ENCODE measurements at places on chromosomes 5 and 9.
A peak's percentile ranks its signal among the peaks of the same experiment; 100 is the strongest.

DNA sequence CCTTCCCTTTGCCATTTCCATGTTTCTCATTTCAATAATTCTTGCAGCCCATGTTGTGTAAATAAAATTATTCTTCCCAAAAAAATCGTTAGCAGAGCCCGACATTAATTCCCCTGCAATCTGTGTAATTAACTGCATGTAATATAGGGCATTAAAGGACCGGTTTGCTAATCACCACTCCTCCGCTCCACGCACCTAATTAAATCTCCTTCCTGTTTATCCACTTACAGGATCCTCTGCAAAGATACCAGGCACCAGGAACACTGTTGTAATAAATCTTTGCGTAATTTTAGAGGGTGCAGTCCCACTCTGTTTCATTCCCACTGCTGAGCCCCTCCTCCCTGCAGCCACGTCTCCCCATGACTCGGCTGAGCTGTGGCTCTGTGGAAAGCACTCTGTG, 105.0 kb upstream of the PPP1R26 start:
- peak; percentile 48 for DNase-seq

DNA sequence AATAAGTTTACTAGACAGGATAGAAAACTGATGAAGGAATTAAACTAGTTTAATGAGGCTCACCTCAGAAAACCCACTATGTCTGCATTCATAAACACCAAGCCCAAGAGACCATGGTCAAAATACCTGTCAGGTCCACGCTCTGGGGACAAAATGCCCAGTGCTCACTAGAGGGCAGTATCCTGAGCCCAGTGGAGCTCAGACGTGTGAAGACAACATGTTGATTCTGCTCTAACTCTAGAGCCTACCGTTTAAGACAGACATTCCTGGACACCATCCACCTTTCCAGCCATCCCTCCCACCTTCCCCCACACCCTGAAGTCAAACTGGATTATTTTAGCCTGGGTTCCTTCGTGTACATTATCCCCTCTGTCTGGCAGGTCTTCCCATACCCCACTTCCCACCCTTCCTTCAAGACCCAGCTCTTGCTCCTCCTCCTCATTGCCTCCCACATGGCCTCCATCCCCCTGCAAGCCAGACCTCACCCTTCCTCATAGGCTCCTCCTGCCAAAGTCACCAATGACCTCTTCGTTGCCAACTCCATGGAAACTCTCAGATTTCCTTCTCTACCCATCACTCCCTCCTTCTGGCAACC, 142.3 kb upstream of the FSTL4 start:
- DNase-seq, result no peak

DNA sequence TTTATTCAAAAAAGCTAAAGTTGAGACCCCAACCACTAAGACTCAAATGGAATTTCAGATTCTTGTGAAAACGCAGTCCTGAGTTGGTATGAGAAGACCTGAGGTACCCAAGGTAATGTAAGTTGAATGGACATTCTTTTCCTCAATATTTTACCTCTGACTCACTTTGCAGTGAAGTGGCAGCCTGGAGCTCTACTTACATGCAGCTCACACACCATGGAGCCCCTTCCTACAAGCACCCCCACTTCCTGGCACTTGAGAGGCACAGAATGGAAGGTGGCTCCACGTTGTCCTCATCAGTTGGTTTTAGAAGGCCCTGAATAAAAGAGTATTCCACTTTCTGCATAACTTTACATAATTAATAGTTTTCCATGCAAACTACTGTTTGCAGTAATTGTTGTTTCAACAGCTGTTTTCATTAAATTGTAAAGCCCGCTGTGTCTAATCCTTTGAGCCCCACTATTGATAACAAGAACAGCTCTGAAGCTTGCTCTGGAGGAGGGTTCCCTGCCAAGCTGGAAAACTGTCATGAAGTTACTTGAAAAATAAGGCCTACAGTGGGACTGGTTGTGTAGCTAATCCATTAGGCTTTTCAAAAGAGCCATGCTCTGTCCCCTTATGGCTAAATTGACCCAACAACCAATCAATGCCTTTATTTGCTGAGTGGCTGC, 102.2 kb upstream of the SPATA31D4 start:
- no peak for DNase-seq

DNA sequence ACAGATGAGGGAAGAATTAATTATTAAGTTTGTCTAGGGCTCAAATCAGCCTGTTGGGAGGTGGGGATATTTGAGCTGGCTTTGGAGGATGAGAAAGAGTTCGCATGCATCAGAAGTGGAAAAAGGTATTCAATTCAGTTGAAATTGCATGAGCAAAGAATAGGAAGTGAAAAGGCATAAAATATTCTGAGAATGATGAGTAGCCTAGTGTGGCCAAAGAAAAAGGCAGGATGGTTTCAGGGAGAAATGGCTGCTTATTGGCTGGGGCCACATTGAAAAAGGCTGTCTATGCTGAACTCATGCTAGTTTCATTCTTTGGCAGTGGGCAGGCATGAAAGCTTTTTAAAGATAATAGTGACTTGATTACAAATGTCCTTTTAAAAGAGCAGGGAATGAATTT, 235.4 kb upstream of the RIOK2 start:
- no peak for DNase-seq

GRCh38 chr5:72752909-72753308, 63.6 kb upstream of the TNPO1 start:
- no peak for DNase-seq

Data from NCI-H1105 treated with DMSO at 0.1 percent for 48 hours (cell line).